Psoas muscle (tissue), 8 donors: ENCODE measurements at places on chromosomes 12 and 14. TPM values are rescaled to one million over a fixed set of nuclear protein-coding genes. Genes with fewer than 3 reads are reported as not detected.

DNA sequence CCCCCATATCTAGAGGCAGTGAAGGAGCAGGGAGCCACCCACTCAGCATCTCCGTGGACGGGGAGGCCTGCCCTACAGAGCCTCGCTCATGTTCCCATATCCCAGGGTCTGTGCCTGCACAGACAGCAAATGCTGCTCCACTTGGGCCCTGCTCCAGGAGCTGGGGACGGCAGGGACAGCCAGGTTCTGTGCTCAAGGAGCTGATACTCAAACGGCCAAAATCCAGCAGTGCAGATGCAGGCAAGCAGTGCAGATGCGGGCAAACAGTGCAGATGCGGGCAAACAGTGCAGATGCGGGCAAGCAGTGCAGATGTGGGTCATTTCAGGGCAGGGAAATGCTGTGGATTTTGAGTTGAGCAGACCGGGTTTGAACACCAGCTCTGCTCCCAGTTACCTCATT lies 6.2 kb upstream of the SERPINA12 start:
- no peaks in the 10 kb centered on the region for H3K27me3 ChIP-seq
- no peak overlapping the region for H3K27ac ChIP-seq
- no peaks in the 10 kb centered on the region for H3K4me1 ChIP-seq
- DNase-seq = no peak
- H3K4me3 ChIP-seq = no peak overlapping the region
- H3K36me3 ChIP-seq = no peaks in the 10 kb centered on the region

Gene PAH
- not detected for total RNA-seq

Gene SVOP
- not detected for total RNA-seq

DNA sequence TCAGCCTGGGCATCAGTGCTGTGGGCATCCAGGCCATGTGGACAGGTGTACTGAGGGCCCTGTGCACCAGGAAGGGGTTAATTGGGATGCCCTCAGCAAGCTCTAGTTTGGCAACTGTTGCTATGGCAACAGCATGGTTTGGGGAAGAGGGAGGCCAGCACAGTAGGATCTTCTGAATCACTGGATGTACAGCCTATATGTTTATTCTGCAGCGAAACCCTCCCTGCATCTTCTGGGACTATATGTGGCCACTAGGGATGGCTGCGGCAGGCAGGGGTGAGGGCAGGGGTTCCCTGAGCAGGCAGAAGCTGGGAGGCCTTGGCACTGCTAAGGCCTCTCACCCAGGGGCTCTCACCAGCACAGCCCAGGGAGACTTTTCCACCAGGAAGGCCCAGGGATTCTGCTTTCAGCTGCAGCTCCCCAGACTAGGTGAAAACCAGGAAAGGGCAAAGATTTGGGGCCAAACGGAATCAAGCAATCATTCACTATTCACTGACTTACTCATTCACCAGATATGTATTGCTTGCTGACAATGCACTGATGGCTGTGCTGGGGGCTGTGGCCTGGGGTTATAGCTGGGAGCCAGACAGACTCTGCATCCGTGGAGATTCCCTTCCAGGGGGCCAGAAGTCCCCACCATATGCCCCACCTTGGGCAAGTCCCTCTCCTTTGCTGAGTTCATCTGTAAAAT lies 42.8 kb downstream of the IRF2BPL start:
- H3K27me3 ChIP-seq = no peaks in the 10 kb centered on the region
- no peak overlapping the region for H3K4me3 ChIP-seq
- H3K27ac ChIP-seq = no peak overlapping the region
- H3K36me3 ChIP-seq = no peaks in the 10 kb centered on the region
- DNase-seq = no peak

DNA sequence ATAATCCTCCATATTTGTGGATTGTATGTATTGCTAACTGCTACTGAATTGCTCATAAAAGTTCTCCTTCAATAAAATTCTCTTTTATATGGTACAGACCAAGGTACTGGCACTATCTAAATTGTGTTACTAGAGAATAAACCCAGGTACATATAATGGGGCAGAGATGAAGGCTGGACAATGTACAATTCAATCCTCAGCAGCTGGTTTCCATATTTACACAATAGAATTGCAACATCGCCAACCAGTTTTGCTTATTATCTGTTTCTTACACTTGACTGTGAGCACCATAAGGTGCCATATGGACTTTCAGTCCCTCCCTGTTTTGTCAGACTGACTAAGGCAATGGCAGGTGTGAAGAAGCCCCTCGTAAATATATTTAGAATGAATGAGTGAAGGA lies 18.1 kb downstream of the KITLG start:
- no peak for DNase-seq
- no peak overlapping the region for H3K27ac ChIP-seq
- H3K27me3 ChIP-seq = no peaks in the 10 kb centered on the region
- H3K4me3 ChIP-seq = no peak overlapping the region
- H3K36me3 ChIP-seq = no peaks in the 10 kb centered on the region

Gene CLEC2A
- not detected for total RNA-seq

DNA sequence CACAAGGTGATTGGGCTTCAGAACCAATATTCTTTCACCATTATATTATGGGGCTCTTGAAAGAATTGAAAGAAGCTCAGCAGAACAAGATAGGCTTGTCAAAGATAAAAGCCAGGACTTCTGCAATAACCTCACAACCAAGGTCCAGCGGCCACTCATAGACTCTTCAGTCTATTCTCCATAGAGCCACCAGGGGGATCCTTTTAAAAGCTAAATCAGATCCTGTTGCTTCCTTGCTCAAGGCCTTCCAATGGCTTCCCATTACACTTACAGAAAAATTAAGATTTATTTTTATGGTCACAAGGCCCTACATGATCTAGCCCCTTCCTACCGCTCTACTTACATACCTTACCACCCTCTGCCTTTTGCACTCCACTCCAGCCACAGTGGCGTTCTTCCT lies 169.6 kb downstream of the C12orf42 start:
- no peak overlapping the region for H3K27ac ChIP-seq
- no peaks in the 10 kb centered on the region for H3K36me3 ChIP-seq
- H3K4me3 ChIP-seq = no peak overlapping the region
- H3K27me3 ChIP-seq = no peaks in the 10 kb centered on the region
- DNase-seq = no peak
- no peaks in the 10 kb centered on the region for H3K4me1 ChIP-seq

GRCh38 chr12:87141091-87141490 lies 884.9 kb upstream of the MGAT4C start:
- H3K36me3 ChIP-seq = no peaks in the 10 kb centered on the region
- H3K4me3 ChIP-seq = no peak overlapping the region
- no peak overlapping the region for H3K27ac ChIP-seq
- H3K4me1 ChIP-seq = no peaks in the 10 kb centered on the region
- H3K27me3 ChIP-seq = no peaks in the 10 kb centered on the region

GRCh38 chr12:49693931-49694444 lies 13.2 kb downstream of the FMNL3 start:
- H3K4me3 ChIP-seq = no peak overlapping the region
- DNase-seq = no peak
- peaks cover 4% of the 10 kb centered on the region for H3K4me1 ChIP-seq
- no peak overlapping the region for H3K27ac ChIP-seq
- H3K27me3 ChIP-seq = no peaks in the 10 kb centered on the region

DNA sequence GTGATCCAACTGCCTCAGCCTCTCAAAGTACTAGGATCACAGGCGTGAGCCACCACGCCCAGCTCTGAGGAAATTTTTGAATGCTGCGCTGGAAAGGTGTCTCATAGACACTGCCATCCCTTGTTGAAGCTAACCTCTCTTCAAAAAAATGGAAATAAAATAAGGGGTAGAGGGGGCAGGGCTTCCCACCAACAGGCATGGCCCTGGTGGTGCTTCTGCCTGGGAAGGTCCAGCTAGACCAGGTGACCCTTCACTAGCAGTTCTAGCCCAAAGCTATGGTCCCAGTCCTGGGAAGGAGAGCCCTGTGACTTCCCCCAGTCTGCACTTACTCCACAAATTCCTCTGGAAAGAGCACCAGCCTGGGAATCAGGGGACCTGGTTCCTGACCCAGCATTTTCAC lies 45.7 kb upstream of the TSPAN11 start:
- no peak for DNase-seq
- H3K27me3 ChIP-seq = peaks cover 5% of the 10 kb centered on the region
- H3K4me1 ChIP-seq = no peaks in the 10 kb centered on the region
- H3K36me3 ChIP-seq = no peaks in the 10 kb centered on the region
- no peak overlapping the region for H3K4me3 ChIP-seq
- no peak overlapping the region for H3K27ac ChIP-seq

GRCh38 chr12:7634561-7634960 lies 31.1 kb downstream of the APOBEC1 start:
- H3K4me1 ChIP-seq = no peaks in the 10 kb centered on the region

GRCh38 chr14:97024300-97024699 lies 227.1 kb downstream of the VRK1 start:
- no peak for DNase-seq
- no peaks in the 10 kb centered on the region for H3K4me1 ChIP-seq
- H3K4me3 ChIP-seq = no peak overlapping the region

Gene OR6C2
- not detected for total RNA-seq

DNA sequence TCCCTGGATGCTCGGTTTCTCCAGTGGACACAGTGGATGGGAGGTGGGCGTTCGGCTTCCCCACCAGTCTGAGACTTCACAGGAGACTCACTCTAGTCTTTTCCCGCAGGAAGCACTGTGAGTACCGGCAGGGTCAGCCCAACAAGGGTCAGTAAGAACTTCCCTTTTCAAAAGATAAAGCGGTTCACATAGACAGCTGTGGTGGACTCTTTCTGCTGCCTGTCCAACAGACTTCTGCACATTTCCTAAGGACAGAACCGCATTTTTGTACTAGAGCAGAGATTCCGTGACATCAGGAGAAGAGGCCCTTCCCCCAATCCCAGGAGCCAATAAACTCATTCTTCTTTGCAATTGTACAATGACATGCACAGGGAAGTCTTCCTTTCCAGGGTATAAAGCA lies 10.4 kb downstream of the LTBR start:
- H3K36me3 ChIP-seq = peaks cover 73% of the 10 kb centered on the region
- no peaks in the 10 kb centered on the region for H3K27me3 ChIP-seq
- H3K4me3 ChIP-seq = no peak overlapping the region
- H3K27ac ChIP-seq = no peak overlapping the region
- no peak for DNase-seq
- peaks cover 7% of the 10 kb centered on the region for H3K4me1 ChIP-seq

Gene TSPAN8
- total RNA-seq = 24.9 TPM

DNA sequence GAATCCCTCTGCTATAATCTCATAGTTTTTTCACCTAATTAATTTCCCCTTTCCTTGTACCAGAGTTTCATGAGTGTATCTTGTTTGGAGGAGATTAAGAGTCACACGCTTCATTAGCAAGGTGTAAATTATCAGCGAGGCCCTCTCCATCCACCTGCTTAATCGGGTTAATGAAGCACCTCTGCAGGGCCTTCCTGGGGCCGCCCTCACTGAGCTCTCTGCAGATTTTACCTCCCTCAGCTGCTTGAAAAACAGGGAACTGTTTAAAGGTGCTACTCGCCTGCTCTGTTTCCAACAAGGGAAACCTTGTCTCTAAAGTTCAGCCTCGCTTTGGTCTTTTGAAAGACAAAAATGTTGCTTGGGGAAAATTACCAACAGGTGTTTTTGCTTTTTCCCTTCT lies 35.8 kb downstream of the OTX2 start:
- no peaks in the 10 kb centered on the region for H3K4me1 ChIP-seq
- H3K27me3 ChIP-seq = peaks cover 6% of the 10 kb centered on the region
- H3K4me3 ChIP-seq = no peak overlapping the region
- no peaks in the 10 kb centered on the region for H3K36me3 ChIP-seq

Gene EPS8
- 12.9 TPM for total RNA-seq

DNA sequence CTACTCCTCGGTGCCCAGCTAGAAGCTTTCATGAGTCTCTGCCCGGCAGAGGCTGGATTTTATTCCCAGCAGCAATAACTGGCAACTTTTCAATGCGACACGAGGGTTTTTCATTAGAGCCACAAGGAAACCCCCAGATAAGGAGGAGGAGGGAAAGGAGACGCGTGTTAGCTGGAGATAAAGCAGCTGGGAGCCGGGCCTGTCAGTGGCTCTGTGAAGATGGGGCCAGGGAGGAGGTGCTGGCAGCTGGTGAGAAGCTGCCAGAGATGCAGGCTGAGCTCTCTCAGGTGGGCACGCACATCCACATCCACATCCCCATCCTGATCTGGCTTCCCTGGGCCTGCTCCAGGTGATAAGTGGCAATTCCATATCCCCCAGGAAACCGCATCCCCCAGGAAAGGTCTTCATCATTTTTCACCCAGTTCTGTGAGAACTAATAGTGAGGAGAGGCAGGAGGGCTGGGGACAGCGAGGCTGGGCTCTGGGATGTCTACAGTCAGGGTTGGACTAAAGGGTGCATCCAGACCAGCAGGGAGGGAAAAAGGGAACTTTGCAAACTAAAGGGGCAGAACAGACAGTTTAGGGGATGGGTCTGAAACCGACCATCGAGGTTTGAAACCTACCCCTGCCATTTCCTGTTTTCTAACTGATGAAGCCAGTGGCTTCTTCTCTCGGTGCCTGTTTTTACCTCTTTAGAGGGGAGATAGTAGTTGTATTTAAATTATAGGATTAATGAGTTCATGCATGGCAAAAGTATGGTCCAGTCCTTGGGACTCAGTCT lies 413.2 kb downstream of the DPF3 start:
- no peak for DNase-seq
- no peaks in the 10 kb centered on the region for H3K36me3 ChIP-seq
- H3K27me3 ChIP-seq = no peaks in the 10 kb centered on the region

DNA sequence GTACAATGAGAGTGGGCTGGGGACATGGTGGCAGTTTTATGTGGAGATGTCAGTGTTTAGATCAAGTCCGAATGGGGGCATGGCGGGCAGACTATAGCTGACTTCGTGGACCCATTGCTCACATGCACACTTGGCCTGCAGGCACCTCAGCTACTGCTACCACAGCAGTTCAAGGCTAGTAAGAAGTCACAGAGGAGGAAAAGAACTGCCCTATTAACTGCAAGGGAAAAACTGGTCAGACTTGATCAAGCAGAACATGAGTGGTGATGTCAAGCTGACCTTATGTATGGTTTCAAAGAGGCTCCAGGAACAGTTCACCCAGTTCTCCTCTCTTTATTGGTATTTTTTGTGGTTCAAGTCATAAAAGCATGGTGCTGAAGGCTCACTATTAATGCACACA lies 30.2 kb upstream of the FRS2 start:
- H3K4me1 ChIP-seq = no peaks in the 10 kb centered on the region
- no peak overlapping the region for H3K4me3 ChIP-seq
- no peaks in the 10 kb centered on the region for H3K27me3 ChIP-seq
- H3K36me3 ChIP-seq = no peaks in the 10 kb centered on the region
- H3K27ac ChIP-seq = no peak overlapping the region

Gene OSBPL8
- 50.7 TPM for total RNA-seq

Gene C14orf119
- 31.3 TPM for total RNA-seq

Gene E2F7
- total RNA-seq = 0.14 TPM

Gene AMDHD1
- 0.32 TPM for total RNA-seq

Gene BHLHE41
- 10.3 TPM for total RNA-seq

Gene CALCOCO1
- 185 TPM for total RNA-seq

GRCh38 chr12:58424735-58425392 lies 483.5 kb downstream of the ATP23 start:
- H3K4me3 ChIP-seq = no peak overlapping the region
- H3K36me3 ChIP-seq = no peaks in the 10 kb centered on the region
- DNase-seq = no peak
- H3K4me1 ChIP-seq = no peaks in the 10 kb centered on the region
- H3K27ac ChIP-seq = no peak overlapping the region
- H3K27me3 ChIP-seq = no peaks in the 10 kb centered on the region

GRCh38 chr12:108297424-108297823 lies 41.7 kb downstream of the CMKLR1 start:
- no peak overlapping the region for H3K27ac ChIP-seq
- H3K4me3 ChIP-seq = no peak overlapping the region
- H3K4me1 ChIP-seq = no peaks in the 10 kb centered on the region
- no peak for DNase-seq

- H3K27me3 ChIP-seq = peaks cover 18% of the 10 kb centered on the region
- H3K27ac ChIP-seq = no peak overlapping the region
- no peak overlapping the region for H3K4me3 ChIP-seq
Measured at GRCh38 chr12:111283521-111283920, 85.4 kb downstream of the PHETA1 start.

Gene NRIP2
- 1.3 TPM for total RNA-seq
